ENCODE measurements at places on chromosomes 5 and 9.

GRCh38 chr9:129164246-129164930, 13.7 kb downstream of the IER5L start:
- DNase-seq = peak; percentile 90

DNA sequence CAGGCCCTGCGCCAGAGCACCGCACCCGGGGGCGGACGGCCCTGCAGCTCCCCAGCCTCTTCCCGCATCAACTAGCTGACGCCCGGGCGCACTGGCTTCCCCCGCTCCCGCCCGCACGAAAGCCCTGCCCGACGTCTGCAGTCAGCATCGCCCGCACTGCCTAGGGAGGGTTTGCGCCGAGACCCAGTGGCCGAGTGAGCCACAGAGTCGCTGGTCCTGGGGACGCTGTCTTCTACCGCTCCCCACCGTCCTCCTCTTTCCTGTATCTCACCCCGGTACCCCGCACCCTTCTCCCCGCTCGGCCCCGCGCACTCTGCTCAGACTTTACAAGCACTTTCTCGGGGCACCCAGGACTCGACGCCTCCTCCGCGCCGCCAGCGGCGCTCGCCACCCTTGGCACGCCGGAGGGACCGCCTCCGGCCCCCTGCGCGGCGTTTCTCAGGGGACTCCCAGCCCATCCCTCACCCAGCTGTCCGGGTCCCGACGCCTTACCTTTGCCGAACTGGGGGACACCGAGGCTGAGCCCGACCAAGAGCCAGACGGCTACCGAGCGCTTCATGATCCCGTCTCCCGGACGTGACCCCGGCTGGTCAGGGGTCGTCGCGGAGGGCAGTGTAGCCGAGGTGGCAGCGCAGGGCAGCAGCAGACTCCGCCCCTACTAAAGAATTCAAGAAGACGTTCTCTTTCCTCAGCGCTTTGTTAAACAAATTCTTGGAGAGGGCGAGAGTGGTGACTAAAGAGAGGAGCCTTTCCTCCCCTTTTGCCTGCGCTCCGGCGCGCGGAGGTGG, 670 bp downstream of the EDIL3 start:
- DNase-seq = no peak

DNA sequence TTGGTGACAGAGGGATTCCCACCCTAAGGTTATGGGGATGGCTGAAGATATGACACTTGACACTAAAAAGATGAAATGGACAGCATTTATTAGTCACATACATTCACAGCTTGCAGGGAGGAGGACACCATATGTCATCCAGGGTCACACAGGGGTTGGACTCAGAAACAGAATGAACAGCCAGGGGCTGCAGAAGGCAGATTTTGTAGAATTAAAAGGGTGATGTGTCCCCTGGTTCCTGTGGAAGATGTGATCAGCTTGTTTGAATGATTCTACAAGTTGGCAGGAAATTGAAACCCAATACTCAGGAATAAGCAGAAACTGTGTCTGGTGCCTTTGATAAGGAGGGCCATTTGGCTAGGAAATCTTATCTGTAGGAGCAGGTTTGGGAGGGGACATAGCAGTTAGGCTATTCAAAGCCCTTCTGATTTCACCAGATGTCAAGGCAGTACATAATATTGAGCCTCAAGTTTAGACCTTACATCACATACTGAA, 102.3 kb upstream of the GRIN3A start:
- DNase-seq = no peak

- DNase-seq = peak; percentile 45
Measured at GRCh38 chr9:61666849-61667371, 477.1 kb downstream of the SPATA31A7 start.

DNA sequence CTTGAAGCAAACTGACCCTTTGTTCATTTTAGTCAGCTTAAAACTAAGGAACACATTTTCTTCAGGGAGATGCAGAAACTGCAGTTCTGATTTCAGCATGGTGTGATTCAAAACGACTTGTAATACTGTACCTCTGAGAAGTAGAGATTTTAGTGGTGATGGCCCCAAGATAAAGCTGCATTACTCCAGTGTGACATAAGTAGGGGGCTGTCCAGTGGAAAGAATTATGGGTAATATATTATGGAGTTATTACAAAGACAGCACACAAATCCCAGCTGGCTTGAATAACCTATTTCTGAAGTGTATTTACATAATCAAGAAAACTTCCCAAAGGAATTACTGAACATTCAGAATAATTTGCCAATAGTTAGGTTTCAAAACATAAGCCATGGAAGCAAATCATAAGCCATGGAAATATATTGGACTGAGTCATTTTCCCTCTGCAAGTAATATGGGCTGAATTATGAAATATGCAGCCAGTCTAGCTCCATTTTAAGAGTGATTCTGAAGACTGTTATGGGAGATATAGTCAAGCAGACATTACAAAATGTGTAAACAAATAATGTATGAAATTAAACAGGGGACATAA, 133.7 kb upstream of the FBXL17 start:
- DNase-seq = no peak

- DNase-seq = peak; percentile 18
Measured at GRCh38 chr9:120397453-120397852, 182.5 kb downstream of the CDK5RAP2 start.

DNA sequence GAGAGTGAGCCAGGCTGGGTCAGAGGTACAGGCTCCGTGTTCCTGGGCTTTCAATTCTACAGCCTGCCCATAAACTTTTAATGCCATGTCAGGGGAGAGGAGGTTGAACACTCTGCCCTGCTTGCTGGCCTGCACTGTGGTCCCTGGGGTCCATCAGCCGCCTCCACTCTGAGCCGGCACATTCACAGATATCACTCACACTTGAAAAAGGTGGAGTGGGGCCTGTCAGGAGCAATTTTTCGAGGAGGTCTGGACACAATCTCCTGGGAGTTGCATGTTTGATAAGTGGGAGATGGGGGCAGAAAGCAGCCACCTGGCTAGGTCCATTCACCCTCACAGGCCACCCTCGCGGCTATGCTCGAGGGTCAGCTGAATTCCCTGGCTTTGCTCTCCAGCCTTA, 22.9 kb downstream of the S1PR3 start:
- no peak for DNase-seq

DNA sequence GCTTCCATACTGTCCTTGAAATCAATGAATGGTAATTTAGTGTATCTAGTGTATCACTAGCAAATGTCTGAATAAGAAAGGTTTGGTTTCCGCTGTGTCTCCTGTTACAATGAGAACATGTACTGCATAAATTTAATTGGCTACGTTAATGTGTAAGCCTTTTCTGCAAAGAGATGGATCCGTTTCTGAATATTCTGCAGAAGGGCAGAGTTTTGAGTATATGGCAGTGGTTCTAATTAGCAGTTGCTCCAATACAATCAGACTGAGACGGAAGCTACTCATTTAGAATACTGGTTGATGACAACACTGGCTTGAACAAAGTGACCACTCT, 555 bp upstream of the PCDHGC4 start:
- DNase-seq = no peak

DNA sequence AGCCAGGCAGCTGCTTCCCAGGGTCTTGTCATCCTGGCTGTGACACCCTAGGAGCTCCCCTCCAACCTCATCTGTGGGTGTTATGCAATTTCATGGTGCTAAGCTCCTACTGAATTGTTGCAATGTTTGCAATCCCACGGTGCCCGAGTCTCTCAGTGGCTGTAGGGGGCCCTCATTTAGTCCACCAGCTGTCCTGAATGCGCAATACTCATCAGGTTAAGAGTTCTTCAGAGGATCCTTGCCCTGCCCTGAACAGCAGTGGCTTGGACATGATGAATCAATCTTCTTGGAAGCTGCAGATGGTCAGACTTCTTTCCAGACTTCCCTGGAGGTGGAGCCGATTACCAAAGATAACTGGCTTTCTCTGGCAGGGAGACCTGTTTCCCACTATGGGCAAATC, 584.1 kb downstream of the CCDC171 start:
- no peak for DNase-seq

- DNase-seq = no peak
Measured at GRCh38 chr9:99593610-99594009, 228.1 kb upstream of the NR4A3 start.

DNA sequence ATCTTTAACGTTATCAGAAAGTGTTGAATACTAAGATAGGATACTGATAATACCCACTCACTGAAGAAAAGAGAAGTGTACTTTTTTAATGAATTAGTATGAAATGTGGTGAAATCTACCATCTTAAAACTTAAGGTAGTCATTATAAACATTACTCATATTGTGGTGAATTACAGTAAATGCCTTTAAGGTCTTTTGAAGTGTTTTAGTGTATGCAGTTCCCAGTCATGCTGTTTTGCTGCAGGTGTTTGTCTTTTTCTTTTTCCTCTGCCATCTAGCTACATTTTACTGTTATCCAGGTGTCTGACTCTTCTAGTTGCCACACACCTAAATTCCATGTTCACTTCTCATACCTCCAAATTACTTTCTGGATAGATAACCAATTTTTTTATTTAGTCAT, 72.6 kb downstream of the ERMP1 start:
- no peak for DNase-seq

GRCh38 chr5:127425868-127426267, 91.6 kb upstream of the PRRC1 start:
- DNase-seq = no peak

DNA sequence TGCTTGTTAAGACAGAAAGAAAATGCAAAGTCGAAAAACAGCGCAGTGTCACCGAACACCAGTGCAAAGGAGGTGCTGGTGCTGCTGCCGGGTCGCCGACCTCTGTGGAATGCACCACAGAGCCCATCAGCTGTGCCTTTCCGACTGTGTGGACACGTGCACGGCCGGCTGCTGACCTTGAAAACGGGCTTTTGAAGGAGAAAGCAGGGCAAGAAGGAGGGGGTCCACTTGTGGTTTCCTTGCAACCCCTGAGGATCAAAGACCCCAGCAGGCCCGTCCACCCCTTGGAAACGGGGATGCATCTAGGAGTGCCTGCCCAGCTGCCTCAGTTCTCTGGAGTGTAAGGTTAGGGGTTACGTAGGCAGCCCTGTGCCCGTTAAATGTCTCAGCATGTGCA, 6.2 kb upstream of the OLFM1 start:
- peak; percentile 40 for DNase-seq

GRCh38 chr5:54882841-54883240, 102.6 kb downstream of the ESM1 start:
- DNase-seq = no peak

- no peak for DNase-seq
Measured at GRCh38 chr5:12270914-12271313, 366.7 kb upstream of the CTNND2 start.

DNA sequence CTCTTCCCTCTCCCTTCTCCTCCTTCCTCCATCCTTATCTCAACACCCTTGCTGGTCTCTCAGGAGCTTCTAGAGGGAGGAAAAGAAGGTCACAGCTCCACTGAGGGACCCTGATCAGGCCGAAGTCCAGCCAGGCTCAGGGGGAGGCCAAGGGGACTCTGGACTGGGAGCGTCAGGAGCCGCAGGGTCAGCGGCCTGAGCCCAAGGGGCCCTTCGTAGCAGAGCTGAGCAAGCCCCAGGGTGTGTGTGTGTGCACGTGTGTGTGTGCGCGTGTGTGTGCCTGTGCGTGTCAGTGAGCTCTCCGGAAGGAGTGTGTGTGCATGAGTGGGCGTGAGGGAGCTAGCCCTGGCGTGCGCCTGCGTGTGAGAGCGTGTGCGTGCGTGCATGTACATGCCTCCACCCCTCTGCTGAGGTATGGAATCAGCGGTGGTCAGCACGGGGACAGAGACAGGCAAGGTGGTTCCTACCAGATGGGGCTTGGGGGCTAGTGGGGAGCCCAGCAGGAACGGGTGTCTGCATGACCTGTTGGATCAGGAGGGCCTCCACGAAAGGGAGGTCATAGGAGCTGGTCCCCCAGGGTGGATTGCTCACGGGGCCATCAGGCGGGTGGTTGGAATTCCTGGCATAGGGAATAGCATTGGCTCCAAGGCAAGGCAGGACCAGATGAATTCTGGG, 10.0 kb upstream of the AGPAT2 start:
- no peak for DNase-seq

DNA sequence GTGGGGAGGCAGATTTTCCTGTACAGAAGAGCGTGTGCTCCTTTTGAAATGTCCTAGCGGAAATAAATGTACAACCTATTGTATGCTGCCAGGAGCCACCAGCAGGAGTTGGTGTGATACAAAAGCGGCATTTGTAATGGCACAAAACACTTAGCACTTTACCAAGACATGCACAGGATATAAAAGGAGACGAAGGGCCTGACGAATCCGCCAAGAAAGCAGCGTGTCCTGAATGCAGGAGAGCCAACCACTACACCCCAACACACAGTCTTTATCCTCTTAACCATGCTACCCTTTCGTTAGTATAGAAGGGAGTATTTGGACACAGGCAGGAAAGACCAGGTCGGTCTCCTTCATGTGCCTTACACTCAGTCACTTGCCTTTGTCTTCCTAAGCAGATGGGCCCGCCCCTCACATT, 218.1 kb downstream of the TRIM32 start:
- no peak for DNase-seq

GRCh38 chr9:35748858-35749514, at the start of the genes GBA2 and RGP1:
TSS of gene GBA2 (minus strand) at chr9:35749228. CDS start at chr9:35748704, 524 bp downstream.
TSS of gene RGP1 (plus strand) at chr9:35749287. CDS start at chr9:35749756, 469 bp downstream.
- DNase-seq = peak; percentile 92

GRCh38 chr9:91346644-91347043, 15.1 kb downstream of the AUH start:
- DNase-seq = no peak

- DNase-seq = no peak
Measured at GRCh38 chr5:55377810-55378209, 70.0 kb downstream of the MTREX start.

DNA sequence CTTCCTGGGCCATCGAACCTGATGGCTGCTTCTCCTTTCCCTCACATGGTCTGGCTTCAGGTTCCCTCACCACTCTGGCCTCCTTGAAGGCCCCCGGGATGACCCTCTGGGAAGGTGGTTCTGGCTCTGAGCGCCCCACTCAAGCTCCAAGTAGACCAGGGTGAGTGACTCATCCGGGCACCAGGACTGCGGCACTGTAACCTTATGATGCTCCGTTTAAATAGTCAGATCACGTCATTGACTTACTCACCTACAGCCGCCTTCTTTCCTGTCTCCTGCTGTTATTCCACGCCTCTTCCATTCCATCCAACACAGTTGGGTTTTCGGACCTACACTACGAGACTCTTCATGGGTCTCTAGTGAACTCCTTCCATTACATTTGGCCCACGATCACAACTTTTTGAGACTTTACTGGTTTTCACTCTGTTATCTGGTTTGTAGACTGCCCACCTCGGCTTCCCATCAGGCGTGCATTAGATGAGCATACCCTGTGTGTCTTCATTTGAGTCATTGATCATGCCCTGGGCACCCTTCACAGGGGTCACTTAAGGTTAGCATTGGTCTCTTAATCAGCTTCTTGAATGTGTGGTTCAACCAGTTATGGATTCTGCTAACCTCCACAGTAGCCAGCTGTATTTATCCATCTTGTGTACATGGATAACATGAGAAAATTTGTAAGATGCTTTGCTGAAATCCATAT, 138.8 kb upstream of the LMX1B start:
- DNase-seq = no peak

DNA sequence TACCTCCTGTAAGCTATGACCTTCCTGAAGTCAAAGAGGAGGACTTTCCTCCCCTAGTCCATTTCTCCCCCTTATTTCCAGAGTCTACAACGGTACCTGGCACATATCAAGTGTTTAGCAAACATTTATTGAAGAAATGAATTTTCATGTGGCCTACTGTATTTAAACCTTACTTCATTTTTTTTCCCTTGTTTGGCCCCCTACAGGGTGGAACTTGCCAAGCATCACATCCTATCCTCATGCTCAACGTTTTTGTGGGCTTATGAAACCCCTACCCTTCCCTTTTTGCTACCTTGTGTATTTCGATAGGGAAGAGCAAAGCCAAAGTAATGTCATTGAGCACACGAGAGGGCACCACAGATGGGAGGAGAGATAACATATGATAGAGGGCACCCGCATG, 1857.8 kb upstream of the WWC1 start:
- no peak for DNase-seq

- no peak for DNase-seq
Measured at GRCh38 chr9:89312222-89312571, 1.2 kb downstream of the CKS2 start.

Data from sigmoid colon (tissue), 7 donors.